Breast epithelium (tissue), 4 donors: ENCODE measurements at places on chromosomes 6 and 20.

DNA sequence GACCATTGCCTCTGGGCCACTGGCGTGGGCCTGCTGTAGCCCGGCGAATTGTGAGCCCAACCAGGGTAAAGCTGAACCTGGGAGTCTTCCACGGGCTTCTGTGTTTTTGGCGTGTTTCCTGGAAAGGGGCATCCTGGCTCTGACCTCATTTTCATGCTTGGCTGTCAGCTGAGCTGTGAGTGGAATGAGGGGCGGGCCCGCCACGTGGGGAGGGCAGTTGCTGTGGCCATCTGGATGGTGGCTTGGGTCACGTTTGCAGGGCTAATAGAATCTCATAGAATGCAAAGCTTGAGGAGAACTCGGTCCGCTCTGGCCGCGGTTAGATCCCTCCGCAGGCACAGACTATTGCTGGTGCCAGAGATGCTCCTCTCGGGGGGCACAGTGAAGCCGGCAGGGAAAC is 263.0 kb downstream of the SMOC2 start:
- no peaks in the 10 kb centered on the region for H3K27me3 ChIP-seq
- no peak for DNase-seq
- H3K4me1 ChIP-seq = no peaks in the 10 kb centered on the region
- no peak overlapping the region for H3K4me3 ChIP-seq

- no peaks in the 10 kb centered on the region for H3K4me1 ChIP-seq
- no peaks in the 10 kb centered on the region for H3K36me3 ChIP-seq
- no peak overlapping the region for H3K4me3 ChIP-seq
- no peaks in the 10 kb centered on the region for H3K27me3 ChIP-seq
Observed at GRCh38 chr6:138219398-138219797, 1.1 kb upstream of the PBOV1 start.

DNA sequence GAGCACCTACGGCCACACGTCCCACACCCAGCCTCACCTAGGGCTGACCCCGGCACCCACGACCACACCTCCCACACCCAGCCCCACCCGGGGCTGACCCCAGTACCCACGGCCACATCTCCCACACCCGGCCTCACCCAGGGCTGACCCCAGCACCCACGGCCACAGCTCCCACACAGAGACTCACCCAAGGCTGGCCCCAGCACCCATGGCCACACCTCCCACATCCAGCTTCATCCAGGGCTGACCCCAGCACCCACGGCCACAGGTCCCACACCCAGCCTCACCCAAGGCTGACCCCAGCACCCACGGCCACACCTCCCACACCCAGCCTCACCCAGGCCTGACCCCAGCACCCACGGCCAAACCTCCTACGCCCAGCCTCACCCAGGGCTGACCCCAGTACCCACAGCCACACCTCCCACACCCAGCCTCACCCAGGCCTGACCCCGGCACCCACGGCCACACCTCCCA is 36.7 kb downstream of the NINL start:
- H3K27me3 ChIP-seq = no peaks in the 10 kb centered on the region
- H3K4me1 ChIP-seq = peaks cover 2% of the 10 kb centered on the region
- no peak for DNase-seq
- H3K27ac ChIP-seq = peak overlapping the region; percentile 66
- H3K36me3 ChIP-seq = no peaks in the 10 kb centered on the region

DNA sequence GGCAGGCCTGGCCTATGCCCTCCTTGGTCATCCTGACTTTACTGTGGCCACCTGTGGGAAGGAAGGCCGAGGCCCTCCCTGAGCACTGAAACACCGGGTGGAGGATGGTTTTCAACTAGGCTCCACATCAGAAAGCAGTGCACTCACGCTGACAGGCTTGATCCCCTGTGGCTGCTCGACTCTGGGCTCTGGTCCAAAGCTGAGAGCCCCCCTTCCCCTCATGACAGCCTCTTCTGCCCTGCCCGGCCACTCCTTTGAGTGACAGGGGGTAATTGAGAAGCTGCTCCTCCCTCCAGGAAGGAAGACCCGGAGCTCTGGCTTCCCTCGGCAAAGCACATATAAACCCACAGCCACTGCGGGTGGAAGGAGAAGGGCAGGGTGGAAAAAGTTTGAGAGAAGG is 43.6 kb downstream of the MUC22 start:
- no peak for DNase-seq
- no peaks in the 10 kb centered on the region for H3K36me3 ChIP-seq
- H3K4me3 ChIP-seq = no peak overlapping the region
- H3K27me3 ChIP-seq = no peaks in the 10 kb centered on the region

- H3K36me3 ChIP-seq = no peaks in the 10 kb centered on the region
- H3K27me3 ChIP-seq = no peaks in the 10 kb centered on the region
- no peaks in the 10 kb centered on the region for H3K4me1 ChIP-seq
- DNase-seq = no peak
- no peak overlapping the region for H3K27ac ChIP-seq
Observed at GRCh38 chr6:108982154-108983113, 112.2 kb downstream of the SESN1 start.

- DNase-seq = peak; percentile 44
- no peak overlapping the region for H3K4me3 ChIP-seq
- peak overlapping the region; percentile 58 for H3K27ac ChIP-seq
- no peaks in the 10 kb centered on the region for H3K36me3 ChIP-seq
- no peaks in the 10 kb centered on the region for H3K27me3 ChIP-seq
Observed at GRCh38 chr6:3610206-3610605, 141.3 kb downstream of the PXDC1 start.

- DNase-seq = peak; percentile 63
- no peaks in the 10 kb centered on the region for H3K4me1 ChIP-seq
- H3K4me3 ChIP-seq = no peak overlapping the region
- H3K27me3 ChIP-seq = no peaks in the 10 kb centered on the region
Observed at GRCh38 chr6:7138921-7139358, 31.2 kb downstream of the RREB1 start.

DNA sequence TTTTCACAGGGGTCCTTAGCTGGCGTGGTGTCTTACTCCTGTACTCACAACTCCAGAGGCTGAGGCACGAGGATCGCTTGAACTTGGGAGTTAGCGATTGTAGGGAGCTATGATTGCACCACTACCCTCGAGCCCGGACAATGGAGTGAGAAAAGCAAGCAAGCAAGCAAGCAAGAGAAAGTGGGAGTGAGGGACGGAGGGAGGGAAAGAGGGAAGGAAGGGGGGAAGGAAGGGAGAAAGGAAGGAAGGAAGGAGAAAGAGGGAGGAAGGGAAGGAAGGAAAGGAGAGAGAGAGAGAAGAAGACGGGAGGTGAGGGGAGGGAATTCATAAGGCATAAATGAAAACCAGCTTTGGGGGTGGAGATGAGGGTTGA is 120.5 kb downstream of the TRIM27 start:
- peaks cover 69% of the 10 kb centered on the region for H3K27me3 ChIP-seq
- no peak overlapping the region for H3K27ac ChIP-seq
- DNase-seq = no peak
- H3K4me1 ChIP-seq = no peaks in the 10 kb centered on the region

- peak; percentile 75 for DNase-seq
- H3K36me3 ChIP-seq = no peaks in the 10 kb centered on the region
- H3K4me1 ChIP-seq = no peaks in the 10 kb centered on the region
- no peaks in the 10 kb centered on the region for H3K27me3 ChIP-seq
- H3K4me3 ChIP-seq = peak overlapping the region; percentile 73
Observed at GRCh38 chr6:41786451-41787218, 859 bp upstream of the TOMM6 start.

GRCh38 chr6:33929575-33930288 is 125.9 kb upstream of the MLN start:
- no peaks in the 10 kb centered on the region for H3K4me1 ChIP-seq
- no peak overlapping the region for H3K27ac ChIP-seq
- H3K36me3 ChIP-seq = no peaks in the 10 kb centered on the region
- no peak overlapping the region for H3K4me3 ChIP-seq
- no peaks in the 10 kb centered on the region for H3K27me3 ChIP-seq
